Ecto neural progenitor cell (in vitro differentiated cells): ENCODE measurements at places on chromosomes 13 and 19.
A peak's percentile ranks its signal among the peaks of the same experiment; 100 is the strongest.

DNA sequence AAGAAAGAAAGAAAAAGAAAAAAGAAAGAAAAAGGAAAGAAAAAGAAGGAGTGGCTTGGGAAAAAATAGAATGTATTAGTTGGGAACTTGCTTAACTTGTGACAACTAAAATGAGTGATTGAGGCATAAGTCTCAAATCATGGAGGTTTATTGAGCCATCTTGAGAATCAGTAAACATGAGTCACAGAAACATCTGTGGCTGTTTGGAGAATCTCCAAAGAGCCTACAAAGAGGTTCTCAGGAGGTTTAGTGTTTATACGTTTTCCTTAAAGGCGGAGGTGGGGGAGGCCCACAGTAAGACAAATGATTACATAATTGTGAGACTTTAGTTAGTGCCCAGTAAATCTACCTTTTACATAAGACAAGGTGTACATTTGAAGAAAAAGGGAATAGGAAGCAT lies 38.6 kb downstream of the WDR87 start:
- no peak for DNase-seq

- DNase-seq, result no peak
These were observed 84.8 kb downstream of the SIPA1L3 start for GRCh38 chr19:37991841-37992248.

- DNase-seq, result no peak
These were observed 13.3 kb downstream of the CDC16 start for GRCh38 chr13:114248011-114248410.

DNA sequence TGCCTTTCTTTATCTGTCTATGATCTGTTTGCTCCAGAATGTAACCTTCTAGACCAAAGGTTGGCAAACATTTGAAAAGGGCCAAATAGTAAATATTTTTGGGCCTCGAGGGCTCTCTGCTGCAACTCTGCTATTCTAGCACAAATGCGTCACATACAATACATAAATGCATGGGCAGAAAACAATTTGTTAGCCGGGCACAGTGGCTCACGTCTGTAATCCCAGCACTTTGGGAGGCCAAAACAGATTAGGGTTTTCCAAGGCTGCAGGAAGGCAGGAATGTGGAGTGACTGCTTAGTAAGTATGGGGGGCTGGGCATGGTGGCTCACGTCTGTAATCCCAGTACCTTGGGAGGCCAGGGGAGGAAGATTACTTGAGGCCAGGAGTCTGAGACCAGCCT lies 21.9 kb upstream of the EVI5L start:
- no peak for DNase-seq

DNA sequence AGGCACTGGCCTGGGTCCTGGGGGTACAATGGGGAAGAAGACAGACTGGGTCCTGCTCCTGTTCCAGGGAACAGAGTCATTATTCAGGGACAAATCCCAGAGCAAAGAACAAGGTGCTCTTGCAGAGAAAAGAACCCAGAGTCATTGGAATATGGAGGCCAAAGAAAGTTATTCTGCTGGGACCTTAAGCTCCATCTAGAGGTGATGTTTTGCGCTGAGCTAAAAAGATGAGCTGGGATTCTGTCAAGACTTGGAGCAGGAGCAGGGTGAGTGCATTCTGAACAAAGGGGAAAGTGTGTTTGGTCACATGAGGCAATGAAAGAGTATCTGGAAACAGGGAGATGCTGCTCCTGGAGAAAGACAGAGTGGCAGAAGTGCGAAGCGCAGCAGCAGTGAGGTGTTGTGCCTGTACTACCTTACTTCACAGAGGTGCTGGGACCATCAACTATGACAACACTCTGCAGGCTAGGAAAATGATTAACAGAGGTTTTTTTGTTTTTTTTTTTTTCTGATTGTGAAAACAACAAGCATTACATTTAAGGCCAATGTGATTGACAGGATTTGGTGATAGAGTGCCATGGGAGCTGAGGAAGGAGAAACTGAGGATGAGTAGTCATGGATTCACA lies 95.3 kb upstream of the TNFSF11 start:
- no peak for DNase-seq

GRCh38 chr19:44718441-44719261 lies 19.7 kb downstream of the CEACAM16 start:
- no peak for DNase-seq

DNA sequence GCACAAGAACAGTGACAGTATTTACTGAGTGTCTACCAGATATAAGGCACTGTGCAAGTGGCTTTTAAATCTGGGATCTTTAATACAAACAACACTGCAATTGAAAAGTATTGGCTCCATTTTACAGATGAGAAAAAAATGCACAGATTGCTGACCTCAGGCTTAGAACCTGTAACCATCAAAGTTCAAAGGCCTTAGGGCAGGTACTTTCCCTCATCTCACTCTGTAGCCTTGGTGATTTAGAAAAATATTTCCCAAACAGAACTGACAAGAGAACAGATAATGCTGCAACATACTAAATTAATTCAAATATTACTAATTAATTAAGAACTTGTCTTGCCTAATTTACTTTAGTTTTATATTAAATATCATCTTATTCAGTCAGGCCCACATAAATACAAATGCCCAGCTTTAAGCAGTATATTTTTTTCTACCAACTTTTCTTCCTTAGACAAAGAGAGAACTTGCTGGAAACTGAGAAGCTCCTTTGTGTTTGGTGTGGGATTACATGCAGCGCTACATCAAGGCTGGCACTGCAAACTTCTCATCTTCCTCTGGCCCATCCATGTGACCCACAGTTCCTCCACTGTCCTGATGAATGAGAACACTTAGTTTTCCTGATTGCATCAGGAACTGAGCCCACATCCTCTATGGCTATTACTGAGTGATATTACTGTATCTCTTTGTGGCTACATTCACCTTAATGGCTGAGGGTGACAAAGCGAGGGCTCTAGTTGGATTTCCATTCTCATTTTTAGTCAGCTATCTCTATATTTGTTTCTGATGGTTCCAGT lies 302.1 kb downstream of the ENOX1 start:
- DNase-seq, result no peak

DNA sequence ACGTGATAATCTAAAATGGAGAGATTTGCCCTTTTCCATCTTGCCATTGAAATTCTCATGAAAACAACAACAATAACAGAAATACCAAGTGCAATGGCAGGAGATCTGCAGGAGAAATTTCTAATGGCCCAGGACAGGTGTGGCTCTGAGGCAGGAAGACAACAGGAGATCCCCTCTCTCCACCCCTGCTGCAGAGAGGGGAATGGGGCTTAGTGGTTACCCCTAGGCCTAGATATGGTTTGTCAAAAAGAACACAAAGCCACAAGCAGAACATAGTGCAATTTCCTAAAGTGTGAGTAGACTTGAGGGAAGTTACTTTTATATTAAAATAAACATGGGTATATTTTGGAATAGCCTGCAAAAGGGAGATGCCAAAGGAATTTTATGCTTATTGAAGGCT lies 369.5 kb downstream of the KCNRG start:
- DNase-seq, result no peak

- DNase-seq, result no peak
These were observed 838.0 kb downstream of the UQCRFS1 start for GRCh38 chr19:28374971-28375370.

DNA sequence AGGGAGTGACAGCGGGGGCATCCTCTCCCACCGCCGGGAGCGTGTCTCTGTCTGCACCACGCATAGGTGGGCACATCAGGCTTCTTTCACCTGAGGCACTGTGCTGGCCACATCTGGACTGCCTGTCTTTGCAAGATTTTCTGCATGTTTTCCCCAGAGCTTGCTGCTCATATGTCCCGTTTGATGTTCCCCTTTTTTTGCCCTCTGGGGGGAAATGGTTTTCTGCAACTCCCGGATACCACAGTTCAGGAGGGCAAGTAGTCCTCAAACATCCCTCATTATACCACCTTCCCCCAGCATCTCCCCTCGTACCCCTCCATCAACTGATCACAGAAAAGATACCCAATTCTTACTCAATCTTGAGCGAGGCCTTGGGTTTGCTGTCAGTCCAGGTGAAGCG lies 168.0 kb downstream of the PAN3 start:
- no peak for DNase-seq

GRCh38 chr19:35908973-35909683 lies 1.0 kb upstream of the TYROBP start:
- no peak for DNase-seq

DNA sequence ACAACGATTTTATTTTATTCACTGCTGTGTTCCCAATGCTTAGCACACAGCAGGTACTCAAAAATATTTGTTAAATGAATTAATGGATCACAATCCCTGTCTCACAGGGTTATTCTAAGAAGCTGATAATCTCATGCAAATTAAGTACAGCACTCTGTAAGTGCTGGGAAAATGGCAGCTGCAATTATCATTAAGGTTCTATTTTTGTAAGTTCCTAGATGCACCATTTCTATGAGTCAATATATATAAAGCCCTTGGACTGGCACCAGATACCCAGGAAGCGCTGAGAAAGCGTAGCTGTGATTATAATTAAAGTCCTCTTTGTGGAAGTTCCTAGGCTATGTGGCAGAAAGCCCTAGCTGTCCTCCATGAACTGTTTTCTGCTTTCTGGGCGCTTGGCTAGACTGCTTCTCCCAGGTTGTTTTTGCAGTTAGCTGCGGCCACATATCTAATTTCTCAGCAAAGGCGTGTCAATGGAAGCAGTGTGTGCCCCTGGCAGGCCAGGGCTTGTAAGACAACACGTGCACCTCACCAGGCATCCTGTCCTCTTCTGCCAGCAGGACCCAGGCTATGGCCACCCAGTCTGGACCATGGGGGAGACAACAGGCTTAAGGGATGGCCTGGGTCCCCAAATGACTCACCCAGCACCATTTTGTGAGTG lies 5.2 kb upstream of the SRRM5 start:
- DNase-seq, result no peak

GRCh38 chr13:37410316-37410715 lies 188.3 kb downstream of the POSTN start:
- no peak for DNase-seq

DNA sequence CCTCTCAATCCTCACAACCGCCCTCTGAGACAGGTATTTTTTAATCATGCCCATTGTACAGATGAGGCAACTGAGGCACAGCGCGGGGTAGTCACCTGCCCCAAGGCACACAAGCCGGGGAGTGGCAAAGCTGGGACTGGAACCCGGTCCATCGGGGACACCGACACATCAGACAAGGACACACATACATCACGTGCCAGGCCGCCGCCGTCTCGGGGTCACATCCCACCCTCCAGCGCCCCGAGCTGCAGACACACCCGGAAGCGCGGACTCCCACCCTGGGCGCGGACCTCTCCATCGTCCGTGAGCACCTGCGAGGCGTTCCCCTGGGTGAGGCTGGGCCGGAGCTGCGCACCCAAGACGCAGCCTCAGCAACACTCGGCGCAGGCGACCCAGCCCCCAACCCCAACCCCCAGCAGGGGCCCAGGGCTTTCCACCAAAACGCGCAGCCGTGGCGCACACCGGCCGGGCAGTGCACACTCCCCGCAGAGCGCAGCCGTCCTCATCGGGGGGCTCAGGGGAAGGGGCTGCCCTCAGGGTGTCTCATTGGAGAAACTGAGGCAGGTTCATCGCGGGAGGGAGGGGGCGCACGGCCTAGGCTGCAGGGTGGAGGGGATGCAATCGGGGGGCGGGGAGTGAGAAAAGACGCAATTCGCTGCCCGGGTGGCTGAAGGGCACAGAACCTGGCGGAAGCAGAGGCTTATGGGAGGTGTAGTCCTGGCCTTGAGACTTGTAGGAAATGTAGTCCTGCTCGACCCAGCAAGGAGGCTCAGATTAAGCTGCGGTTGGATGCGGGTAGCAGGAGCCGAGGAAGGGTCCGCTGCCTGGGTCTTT lies 1.9 kb upstream of the LMTK3 start:
- DNase-seq, result peak; percentile 86

DNA sequence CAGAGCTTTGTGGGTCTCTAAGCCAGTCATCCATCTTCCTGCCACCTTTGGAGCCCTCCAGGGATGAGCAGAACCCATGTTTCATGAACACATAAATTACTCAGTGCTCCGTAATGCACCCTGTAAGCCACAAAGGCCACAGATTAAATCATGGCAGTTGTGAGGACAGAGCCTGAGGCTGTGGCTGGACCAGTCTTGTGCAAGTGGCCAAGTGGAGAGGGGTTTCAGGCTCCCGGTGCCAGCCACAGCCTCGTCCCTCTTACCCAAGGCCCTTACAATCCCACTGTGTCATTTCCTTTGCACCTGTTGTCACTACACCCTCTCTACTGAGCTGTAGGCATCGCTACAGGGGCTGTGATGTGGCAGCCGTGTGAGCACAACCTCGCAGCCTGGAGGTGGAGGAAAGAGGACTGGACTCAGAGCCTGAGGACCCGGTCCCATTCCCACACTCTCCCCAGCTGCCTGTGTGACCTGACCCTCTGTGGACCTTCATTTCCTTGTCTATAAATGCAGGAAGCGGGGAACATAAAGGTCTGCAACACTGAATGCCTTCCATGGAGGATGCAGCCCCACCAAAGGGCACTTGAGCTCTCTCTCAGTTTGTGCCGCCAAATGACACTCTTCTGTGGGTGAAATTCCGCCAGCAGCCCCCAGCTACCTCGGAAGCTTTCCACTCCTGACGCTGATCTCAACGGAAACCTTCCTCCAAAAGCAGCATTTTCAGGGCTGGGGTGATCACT lies 792.0 kb downstream of the UQCRFS1 start:
- no peak for DNase-seq

DNA sequence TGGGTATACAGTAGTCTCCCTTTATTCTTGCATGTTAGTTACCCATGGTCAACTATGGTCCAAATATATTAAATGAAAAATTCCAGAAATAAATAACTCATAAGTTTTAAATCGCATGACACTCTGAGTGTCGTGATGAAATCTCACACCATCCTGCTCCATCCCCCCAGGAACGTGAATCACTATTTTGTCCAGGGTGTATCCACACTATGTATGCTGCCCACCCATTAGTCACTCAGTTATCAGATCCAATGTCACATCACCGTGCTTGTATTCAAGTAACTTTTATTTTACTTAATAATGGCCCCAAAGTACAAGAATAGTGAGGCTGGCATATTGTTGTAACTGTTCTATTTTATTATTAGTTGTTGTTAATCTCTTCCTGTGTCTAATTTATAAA lies 115.8 kb upstream of the SERP2 start:
- no peak for DNase-seq

- DNase-seq, result no peak
These were observed 1887.4 kb downstream of the PCDH9 start for GRCh38 chr13:65342541-65343337.

- no peak for DNase-seq
These were observed 33.4 kb downstream of the ALG5 start for GRCh38 chr13:36965767-36966166.

GRCh38 chr19:1361601-1362386 lies 21.9 kb upstream of the NDUFS7 start:
- no peak for DNase-seq

- DNase-seq, result no peak
These were observed 661.7 kb downstream of the SLITRK6 start for GRCh38 chr13:85137516-85137915.

GRCh38 chr19:50486823-50487515 lies 10.3 kb upstream of the GARIN5A start:
- peak; percentile 73 for DNase-seq

DNA sequence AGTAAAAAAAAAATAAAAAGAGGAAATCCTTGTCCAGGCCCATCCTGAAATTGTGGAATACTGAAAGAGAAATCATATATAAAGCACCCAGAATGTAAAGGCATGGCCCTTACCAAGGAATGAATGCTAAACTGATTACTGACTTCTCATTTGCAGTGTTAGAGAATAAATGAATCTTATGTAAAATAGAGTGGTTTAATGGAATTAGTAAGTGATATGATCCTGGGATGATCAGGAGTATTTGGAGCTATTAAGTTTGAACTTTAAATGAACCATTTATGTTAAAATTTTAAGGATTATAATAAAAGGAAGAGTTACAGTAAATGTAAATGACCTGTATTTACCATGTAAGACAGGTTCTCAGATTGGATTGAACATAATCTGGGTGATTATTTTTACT lies 75.4 kb downstream of the PDS5B start:
- no peak for DNase-seq
